Stimulated activated CD8-positive, alpha-beta memory T cell treated with anti-CD3 and anti-CD28 coated beads, Interleukin-15, amount 100 ng/mL, for 4 hours (primary cell): ENCODE measurements at places on chromosomes 2 and 18.

DNA sequence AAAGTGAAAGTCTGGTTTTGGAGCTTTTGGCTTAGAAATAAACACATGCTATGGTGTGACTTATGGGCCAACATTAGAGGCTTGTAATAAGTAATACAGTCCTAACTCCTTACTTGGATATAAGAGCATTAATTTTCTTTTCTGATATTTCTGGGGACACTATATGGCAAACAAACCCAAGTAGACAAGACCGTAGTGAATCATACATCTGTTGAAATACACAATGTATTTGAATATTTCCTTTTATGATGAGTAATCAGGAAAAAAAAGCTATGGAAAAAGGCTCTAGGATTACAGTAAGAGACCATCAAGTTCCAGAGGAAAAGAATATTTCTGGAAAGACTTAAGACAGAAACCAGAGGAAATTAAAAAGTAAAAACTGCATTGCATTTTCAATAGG, 146.0 kb upstream of the CYP26B1 start:
- DNase-seq: no peak

DNA sequence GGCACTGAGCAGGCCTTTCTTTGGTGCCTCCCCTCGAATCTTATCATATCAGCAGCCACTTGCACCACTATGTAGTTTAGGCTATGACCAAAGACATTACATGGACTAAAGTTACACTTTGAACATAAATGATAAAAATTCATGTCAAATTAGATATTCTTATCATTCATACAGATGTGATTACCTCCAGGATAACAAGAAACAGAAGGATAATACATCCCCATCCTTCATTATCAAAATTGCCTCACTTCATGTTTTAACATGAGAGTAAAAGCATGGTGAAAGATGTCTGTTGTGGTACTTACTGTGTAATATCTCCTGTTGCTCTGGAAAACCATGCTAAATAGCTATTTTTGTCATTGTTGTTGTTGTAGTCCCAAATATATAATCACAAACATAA, 230.8 kb upstream of the RND3 start:
- no peak for DNase-seq

DNA sequence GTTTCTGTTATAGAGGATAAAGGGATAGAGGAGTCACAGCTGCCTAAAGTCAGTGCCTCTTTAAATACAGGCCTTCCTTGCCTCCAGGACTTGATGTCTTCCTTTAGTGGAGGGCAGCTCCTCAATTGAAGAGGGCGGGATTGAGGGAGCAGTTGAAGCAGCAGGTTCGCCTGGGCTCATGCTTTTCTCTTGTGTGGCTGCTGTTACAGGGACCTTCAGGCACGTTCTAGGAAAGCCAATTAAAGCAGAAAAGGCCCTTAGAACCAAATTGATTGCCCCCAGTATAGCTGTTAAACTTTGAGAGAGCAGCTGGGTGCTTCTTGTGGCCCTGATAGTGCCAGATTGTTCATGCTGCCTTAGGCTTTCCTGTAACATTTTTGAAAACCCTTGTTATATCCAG, 42.0 kb upstream of the LTBP1 start:
- DNase-seq: no peak

DNA sequence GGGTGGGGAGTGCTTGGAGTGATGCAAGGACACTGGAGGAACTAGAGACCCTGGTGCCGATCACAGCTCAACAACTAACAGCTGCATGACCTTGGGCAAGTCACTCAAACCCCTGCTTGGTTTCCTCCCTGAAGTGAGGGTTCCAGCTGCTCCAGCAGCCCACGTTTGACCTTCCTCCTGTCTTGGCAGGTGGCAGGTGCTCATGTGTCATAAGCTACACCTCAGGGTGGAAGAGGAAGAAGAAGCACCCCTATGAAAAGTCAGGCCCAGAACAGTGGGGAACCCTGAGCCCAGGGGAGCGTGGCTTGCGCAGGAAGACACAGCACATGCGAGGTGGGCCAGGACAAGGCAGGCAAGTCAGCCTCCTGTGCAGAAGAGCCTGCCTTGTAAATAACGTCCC, 42.4 kb downstream of the MRPL35 start:
- no peak for DNase-seq

DNA sequence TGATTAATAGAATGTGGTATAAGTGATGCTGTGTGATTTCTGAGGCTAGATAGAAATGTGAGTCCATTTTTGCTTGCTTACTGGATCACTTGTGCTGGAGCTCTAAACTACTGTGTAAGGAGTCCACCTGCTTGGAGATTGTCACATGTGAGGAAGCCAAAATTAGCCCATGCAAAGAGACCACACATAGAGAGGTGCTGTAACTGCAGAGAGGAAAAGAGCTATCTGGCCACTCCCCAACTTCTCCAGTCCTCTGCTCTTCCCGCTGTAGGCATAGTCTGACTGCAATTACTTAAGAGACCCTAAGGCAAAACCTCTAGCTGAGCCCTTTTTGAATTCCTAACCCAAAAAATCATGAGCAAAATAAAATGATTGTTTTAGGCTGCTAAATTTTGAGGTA, 120.6 kb upstream of the FBXO11 start:
- DNase-seq: no peak

- DNase-seq: no peak
These were observed 36.1 kb upstream of the MPPE1 start for GRCh38 chr18:11944252-11944651.

DNA sequence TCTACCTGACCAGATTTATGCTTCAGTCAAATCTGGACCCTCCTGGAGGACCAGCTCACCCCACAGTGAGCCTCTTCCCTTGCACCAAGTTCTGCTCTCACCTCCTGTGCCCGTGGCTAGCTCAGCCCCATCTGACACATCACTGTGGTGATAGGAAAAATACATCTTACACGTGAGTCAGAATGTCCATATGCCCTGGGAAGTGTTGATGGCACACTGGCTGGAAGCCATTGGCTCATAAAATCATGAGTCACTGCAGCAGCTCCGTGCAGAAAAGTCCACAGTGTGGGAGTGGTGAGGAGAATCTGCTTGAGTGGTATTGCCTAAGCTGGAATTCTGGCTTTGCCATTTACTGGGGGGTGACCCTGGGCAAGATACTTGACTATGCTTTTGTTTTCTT, 42.6 kb upstream of the RAPGEF4 start:
- DNase-seq: peak; percentile 34

DNA sequence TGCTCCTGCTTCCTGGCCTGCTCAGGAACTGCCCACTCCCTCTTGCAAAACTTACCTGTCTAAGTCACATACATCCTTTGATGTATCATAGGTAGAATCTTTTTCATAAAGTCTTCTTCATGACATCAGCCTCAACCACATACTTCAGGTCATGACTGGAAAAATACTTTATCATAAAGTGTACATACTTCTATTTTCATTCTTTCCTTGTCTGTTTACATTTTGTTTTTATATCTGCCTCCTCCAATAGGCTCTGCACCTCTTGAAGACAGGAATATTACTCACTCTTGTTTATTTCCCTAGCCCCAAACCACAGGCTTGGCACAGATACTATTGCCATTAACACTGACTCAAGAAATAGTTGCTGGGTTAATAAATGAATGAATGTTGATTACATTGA, 43.6 kb upstream of the ZNF804A start:
- DNase-seq: no peak
